ENCODE measurements at places on chromosomes 5 and 9.

- DNase-seq = no peak
These were observed 13.5 kb downstream of the CTNND2 start for GRCh38 chr5:11890777-11891176.

DNA sequence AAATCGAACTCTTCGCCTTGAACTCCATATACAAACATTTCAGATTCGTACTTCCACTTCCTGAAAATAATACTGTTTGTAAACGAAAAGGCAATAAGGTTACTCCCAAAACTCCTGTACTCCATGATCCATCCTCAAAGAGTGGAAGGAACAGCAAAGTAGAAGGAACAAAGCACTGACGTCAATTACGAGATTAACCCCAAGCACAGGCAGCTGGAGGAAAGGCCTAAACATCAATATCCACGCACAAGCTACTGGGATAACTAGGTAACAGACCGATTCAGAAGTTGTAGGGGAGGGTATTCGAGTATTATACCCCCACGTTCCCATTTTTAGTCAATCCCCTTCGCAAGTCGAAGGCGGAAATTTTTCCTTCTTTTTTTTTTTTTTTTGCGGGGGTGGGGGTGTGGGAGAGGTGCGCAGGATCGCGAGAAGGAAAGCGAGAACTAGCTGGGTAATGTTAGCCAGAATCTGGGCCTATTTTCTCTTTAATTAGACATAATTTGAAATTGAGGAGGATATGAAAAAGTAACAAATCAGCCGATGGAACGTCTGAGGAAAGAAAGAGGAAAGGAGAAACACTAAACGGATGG lies 909 bp downstream of the AFF4 start:
- DNase-seq = peak; percentile 68

DNA sequence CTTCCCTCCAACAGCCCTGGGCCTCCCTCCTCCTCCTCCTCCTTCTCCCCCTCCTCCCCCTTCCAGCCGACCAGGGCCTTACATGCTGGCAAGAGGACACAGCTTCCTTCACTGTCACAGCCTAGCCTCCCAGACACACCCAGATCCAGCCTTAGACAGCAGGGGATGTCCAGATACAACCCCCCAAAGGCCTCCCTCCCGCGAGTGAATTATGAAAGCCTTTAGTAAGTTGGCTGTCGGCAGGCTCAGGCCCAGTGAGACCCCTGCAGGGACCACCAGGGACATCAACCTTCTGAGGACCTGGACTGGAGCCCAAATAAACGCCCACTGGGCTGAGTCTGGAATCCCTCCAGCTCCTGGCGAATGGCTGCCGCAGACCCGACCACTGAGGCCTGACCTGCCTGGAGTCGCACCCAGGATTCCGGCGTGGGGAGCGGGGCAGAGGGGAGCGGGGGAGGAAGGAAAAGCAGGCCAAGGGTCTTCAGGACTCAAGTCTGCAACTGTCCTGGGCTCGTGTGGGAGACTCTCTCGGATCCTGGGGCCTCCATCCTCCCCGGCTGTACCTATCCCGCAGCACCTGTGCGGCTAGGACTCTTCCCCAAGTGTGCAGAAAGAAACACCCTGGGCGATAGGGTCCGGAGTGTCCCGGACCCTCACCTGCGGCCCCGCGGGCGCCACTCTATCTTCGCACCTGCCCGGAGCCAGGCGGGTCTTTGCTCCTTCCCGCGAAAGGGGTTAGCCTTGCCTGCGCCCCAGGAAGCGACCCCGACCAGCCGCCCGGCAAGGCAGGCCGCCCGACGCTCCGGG lies 705 bp downstream of the SEPTIN8 start:
- no peak for DNase-seq

- no peak for DNase-seq
These were observed 170.2 kb upstream of the NR3C1 start for GRCh38 chr5:143573568-143574170.

- no peak for DNase-seq
These were observed 194.1 kb downstream of the GDNF start for GRCh38 chr5:37645707-37646106.

DNA sequence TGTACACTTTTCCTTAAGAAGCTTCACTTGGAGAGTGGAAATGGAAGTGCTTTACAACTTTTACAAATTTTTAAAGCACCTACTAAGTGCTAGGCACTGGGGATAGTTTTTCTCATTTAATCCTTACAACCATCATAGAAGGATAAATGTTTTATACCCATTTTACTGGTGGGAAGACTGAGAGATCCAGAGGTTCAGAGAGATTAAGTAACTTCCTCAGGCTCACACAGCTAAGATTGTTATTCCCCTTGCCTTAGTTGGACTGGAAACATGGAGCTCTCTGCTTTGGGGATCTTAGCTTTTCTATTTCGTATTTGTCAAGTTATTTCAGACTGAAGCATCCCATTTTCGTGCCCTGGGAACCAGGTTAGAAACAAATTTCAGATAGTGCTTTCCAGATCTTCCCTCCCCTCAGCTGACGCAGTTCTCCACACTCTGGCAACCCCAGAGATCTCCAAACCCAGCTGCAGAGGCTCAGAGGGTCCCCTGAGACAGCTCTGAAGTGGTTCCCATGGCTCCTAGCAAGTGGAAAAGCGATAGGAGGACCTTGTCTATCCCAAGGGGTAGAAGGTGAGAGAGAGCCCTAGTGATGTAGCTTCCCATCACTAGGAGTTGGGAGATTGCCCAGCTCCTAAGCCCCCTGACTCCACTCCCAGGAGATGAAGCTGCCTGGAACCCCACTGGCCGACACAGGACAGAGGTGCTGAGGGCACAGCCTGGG lies 16.2 kb upstream of the GABBR2 start:
- DNase-seq = no peak

- peak; percentile 38 for DNase-seq
These were observed 637 bp upstream of the SMC5 start for GRCh38 chr9:70257991-70258691.

DNA sequence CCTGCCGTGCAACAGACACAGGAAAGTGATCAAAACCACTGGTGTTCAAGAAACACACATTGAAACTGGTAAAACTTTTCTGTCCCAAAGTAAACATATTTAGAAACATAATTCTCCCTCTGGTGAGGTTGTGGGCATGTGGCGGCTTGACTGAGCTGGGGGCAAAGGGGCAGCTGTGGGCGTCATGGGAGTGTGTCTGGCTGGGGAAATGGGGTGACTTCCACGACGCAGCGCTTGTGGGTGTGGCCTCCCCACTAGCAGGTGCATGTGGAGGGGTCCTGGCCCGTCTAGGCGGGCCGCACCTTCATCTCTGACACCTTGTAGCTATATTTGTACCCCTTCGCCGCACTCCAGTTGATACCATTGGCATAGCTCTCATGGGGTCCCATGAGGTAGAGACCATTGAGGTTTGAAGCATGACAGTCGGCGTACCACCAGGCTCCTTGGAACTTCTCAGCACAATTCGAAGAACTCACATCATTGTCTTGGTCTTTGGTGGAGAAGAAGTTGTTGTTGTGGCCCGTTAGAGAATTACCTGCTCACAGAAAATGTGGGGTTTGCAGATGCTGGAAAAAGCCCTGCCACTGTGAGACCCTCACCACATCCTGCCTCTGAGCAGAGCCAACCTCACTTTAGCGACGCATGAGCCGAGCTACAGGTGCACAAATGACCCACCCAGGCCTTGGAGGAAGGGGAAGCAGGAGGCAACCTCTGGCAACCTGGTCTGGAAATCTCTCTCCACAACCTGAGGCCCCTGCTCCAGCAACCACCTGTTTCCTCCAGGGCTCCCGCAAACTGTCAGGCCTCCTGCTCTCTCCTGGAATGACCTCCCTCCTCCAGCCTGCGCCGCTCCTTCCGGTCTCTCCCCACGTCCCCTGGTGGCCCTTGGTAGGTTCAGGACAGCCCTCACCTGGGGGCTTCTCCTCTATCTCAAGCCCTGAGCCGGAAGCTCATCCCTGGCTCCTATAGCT lies 7.9 kb downstream of the FCN1 start:
- DNase-seq = no peak

- DNase-seq = no peak
These were observed 101.7 kb downstream of the ADRB2 start for GRCh38 chr5:148928141-148928540.

DNA sequence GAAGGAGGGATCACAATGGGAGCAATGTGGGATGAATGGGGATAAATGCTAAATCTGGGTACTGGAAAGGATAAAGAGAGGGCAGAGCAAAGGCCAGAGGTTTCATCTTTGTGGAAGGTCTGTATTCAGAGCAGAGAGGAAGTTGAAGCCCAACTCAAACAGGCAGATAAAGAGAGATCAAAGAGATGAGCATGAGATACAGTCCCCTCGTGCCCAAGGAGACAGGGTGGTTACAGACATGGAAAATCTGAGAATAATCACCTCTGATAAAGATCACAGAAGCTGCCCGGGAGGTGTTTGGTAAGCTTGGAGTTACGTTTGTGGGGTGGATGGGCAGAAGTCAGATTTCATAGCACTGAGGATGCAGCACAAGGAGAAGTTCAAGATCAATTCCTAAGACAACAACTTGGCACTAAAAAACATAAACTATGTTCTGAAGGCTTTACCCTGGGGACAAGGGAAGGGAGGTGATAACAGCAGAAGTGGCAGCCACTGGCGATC lies 459 bp upstream of the ERAP2 start:
- DNase-seq = peak; percentile 42

GRCh38 chr5:34038390-34038789 lies 4.6 kb downstream of the C1QTNF3 start:
- DNase-seq = no peak

GRCh38 chr5:57174128-57174889 lies 450 bp downstream of the GPBP1 start:
- DNase-seq = peak; percentile 58

- DNase-seq = no peak
These were observed 34.4 kb upstream of the SLC25A51 start for GRCh38 chr9:37938121-37938891.

- DNase-seq = no peak
These were observed at the start of gene DMRTA1 for GRCh38 chr9:22446589-22446949. TSS of gene DMRTA1 (plus strand) at chr9:22446824. CDS start at chr9:22447066, 242 bp downstream.

GRCh38 chr5:76715736-76716455 lies at the start of gene F2R:
TSS of gene F2R (plus strand) at chr5:76716126. CDS start at chr5:76716308, 182 bp downstream.
- DNase-seq = peak; percentile 41

GRCh38 chr9:33469891-33470290 lies 3.8 kb downstream of the NOL6 start:
- DNase-seq = no peak

- DNase-seq = no peak
These were observed 151.5 kb upstream of the NR3C1 start for GRCh38 chr5:143554918-143555477.

GRCh38 chr5:17766031-17766430 lies 131.8 kb downstream of the TAF11L14 start:
- no peak for DNase-seq

- no peak for DNase-seq
These were observed 52.8 kb downstream of the ARL15 start for GRCh38 chr5:54257366-54258118.

- DNase-seq = no peak
These were observed 188.4 kb downstream of the TSSK1B start for GRCh38 chr5:113246361-113246870.

DNA sequence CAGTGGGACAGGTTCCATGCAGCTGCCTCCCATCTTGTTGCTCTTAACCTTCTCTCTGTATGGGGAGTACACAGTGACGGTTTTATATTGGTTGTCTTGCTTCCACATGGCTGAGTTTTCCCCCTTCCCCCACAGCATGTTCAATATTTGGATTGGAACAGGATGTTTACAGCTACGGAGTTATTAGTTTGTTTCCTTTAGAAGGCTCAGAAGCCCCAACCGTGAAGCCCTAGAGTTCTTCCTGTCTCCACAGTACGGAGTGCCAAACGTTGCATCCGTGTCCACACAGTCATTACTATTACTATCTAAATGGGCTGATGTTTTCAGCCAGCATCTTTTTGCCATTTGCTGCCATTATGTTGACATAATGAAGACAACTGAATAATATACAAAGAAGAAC lies 277.5 kb downstream of the MARCHF11 start:
- no peak for DNase-seq

- no peak for DNase-seq
These were observed 71.0 kb upstream of the FCN1 start for GRCh38 chr9:134988706-134989105.

DNA sequence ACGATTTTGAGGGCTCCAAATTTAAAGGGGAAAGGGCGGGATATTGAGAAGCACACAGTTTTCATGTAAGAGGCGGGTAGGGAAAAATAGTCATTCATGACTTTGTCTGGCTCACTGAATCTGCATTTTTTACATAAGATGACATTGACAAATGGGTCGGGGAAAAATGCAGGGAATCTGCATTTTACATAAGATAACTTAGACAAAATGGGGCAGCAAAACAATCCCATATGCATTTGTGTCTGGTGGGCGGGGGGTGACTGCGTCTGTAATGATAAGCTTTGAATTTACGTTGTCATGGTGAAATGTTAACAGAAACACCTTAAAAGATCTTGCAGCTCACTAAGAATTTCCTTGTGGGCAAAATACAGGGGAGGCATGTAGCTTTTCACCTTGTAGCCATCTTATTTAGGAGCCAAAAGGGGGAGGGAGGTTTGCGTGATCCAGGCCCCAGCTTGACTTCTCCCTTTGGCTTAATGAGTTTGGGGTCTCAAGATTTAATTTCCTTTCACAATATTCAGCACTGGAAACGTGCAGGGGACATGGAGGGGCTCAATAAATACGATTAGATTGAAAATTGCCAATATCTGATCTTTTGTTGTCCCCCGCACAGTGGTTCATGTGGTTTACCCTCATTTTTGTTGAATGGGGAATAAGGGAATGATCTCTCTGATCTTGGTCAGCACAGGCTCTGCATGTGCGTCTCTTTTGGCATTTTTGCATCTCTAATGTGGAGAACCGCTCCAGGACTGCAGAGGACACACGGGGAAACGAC lies 41.1 kb upstream of the GADD45G start:
- DNase-seq = no peak

DNA sequence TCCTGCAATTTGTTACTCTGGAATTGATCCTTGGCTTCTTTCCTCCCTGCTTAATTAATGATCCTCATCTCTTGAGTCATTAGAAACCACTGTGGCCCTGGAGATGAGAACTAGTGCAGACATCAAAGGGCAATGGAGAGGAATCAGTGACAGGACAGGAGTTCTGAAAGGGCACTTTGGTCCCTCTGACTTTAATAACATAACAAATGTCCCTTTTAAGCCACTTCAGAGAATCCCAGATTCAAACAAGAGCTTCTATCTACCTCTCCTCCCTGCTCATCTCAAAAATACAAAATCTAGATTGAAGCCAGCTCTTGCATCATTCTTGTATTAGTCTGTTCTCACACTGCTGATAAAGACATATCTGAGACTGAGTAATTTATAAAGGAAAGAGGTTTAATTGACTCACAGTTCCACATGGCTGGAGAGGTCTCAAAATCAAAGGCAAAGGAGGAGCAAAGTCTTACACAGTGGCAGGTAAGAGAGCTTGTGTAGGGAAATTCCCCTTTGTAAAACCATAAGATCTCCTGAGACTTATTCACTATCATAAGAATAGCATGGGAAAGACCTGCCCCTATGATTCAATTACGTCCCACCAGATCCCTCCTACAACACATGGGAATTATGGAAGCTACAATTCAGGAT lies 139.1 kb downstream of the PLPPR1 start:
- DNase-seq = no peak

- DNase-seq = no peak
These were observed 109.8 kb downstream of the SERINC5 start for GRCh38 chr5:80146046-80146445.

GRCh38 chr9:16899606-16900005 lies 29.1 kb upstream of the BNC2 start:
- DNase-seq = no peak

- DNase-seq = peak; percentile 87
These were observed 316.3 kb downstream of the MCTP1 start for GRCh38 chr5:94968507-94969095.

- DNase-seq = no peak
These were observed 246.3 kb upstream of the DAP start for GRCh38 chr5:11007269-11007870.

- no peak for DNase-seq
These were observed at the start of gene IRX1 for GRCh38 chr5:3595006-3595961. TSS of gene IRX1 (plus strand) at chr5:3595832. CDS start at chr5:3596106, 274 bp downstream.
